ENCODE measurements at places on chromosomes 6 and 20.

DNA sequence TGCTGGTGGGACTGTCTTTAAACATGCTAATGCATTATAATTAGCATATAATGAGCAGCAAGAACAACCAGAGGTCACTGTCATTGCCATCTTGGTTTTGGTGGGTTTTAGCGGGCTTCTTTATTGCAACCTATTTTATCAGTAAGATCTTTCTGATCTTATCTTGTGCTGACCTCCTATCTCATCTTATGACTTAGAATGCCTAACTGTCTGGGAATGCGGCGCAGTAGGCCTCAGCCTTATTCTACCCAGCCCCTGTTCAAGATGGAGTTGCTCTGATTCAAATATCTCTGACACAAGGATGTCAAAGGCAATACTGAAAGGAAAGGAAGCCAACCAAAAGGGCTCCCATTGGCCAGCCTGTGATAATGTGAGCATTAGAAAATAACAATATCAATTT is 29.8 kb upstream of the SEC63 start:
- no peak for DNase-seq

DNA sequence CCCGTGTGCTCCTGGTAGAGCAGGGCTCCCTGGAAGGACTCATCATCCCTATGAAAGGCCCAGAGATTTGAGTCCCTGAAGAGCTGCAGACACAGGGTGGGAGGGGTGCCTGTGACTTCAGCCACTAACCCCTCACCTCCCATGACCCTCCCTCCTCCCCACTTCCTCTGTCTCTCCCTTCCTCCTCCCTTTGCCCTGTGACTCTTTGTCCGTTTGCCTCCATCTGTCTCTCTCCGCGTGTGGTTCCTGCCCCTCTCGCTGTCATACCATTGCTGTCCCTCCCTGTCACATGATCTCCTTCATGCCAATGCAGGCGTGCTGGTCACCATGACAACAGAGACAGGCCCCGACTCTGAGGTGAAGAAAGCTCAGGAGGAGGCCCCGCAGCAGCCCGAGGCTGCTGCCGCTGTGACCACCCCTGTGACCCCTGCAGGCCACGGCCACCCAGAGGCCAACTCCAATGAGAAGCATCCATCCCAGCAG is 19.0 kb downstream of the EPB41L1 start:
- no peak for DNase-seq

- no peak for DNase-seq
Measured at GRCh38 chr20:37681384-37682112, 12.3 kb upstream of the CTNNBL1 start.

DNA sequence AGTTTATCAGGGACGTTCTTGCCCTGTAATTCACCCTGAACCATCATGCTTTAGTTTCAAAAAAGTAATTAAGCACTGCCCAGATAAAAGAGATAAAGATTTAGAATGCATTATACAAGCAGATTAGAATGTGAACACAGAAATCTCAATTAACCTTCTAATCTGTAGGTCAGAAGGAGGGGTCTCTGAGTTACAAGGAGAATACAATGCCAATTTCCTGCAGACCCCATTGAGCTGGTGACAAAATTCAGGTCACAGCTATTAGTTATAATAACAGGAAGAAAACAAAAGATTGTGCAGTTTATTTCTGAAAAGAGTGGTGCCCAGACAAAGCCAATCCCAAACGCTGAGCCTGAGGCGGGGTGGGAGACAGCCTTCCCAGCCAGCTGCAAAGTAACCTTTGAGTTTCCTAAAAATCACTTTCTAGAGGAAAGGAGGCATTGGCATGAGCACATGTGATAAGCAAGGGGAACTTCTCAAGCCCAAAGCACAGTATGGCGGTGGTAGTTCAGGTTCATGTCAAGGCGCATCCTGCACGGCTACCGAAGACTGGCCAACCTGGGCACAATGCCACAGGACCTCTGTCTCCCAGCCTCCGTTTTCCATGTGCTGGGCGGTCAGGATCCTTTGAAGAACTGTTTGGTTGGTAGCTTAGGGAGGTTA is 192.5 kb downstream of the TTLL2 start:
- DNase-seq: no peak

DNA sequence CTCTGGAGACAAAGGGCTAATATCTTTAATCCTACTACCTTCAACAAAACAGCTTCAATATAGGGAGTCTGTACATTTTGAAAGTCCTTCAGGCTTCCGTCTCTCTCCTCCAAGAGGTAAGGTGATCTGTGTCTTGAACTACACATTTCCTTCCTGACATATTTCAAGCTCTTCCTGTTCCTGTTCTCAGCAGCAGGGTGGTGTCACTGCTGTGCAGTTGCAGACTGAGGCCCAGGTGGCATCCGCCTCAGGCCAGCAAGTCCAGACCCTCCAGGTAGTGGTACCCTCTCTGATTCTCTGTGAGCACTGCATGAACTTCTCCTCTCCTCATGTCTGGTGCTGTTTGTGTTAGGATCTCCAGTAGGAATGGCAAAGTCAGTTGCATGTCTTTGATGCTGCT is 7.8 kb downstream of the NFYA start:
- DNase-seq: no peak

GRCh38 chr20:23120936-23121750 is 35.0 kb upstream of the CD93 start:
- DNase-seq: no peak
